Stimulated activated CD8-positive, alpha-beta memory T cell treated with anti-CD3 and anti-CD28 coated beads, Interleukin-7, amount 100 ng/mL, for 1 hour (primary cell): ENCODE measurements at places on chromosomes 4 and X.

- DNase-seq, result no peak
These were observed 6.2 kb upstream of the AFAP1 start for GRCh38 chr4:7945709-7946380.

GRCh38 chrX:17375637-17376430 lies 834 bp downstream of the NHS start:
- DNase-seq, result no peak

DNA sequence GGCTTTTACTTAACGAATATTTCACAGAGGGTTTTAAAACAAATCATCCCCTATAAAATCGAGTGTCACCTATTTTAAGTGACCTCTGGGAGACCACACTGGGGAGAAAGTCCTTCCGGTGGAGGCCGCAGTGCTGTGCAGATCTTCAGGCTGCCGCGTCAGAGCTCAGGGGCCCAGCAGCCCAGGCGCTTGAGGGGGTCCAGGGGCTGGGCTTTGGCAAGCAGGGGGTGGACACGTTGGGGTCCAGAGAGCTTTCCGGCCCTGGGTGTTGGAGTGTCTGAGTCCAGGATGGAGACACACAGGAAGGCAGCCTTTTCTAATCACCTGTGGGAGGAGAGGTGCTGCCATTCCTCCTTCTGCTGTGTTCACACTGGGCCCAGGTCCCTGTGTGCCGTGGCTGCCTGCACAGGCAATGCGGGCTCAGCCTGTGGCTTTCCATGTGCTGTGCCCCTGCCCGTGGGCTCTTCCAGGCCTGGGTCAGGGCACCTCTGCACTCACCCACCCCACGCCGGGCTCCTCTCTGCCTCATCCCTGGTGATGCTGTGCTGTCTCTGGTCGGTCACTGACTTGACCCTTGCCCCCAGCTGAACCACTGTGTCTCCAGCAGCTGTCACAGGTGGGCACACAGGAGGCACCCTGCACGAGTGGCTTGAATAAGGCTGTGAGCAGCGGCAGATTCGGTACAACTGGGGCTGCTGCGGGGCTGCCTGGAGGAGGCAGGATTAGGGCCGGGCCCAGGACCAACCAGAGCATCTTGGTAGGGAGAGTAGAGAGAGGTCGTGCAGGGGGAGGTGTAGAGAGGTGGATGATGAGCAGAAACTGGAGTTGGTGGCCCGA lies 10.0 kb downstream of the HTRA3 start:
- DNase-seq, result no peak

GRCh38 chrX:15435836-15436619 lies 51.8 kb upstream of the VEGFD start:
- DNase-seq, result no peak

GRCh38 chr4:121472937-121473721 lies 92.3 kb upstream of the QRFPR start:
- DNase-seq, result no peak

DNA sequence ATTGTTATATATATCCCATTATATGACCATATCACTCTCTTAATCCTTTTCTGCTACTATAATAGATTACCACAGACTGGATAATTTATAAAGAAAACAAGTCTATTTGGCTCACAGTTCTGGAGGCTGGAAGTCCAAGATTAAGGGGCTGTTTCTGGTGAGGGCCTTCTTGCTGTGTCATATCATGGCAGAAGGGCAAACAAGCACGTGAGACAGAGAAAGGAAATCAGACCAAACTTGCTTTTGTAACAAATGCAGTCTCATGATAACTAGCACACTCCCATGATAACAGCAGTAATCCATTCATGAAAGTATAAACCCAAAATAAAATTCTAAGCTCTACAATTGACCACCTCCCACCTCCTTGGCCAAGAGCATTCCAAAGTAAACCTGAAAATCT lies 16.3 kb upstream of the TAB3 start:
- no peak for DNase-seq

GRCh38 chr4:113232194-113232593 lies 182.7 kb downstream of the ANK2 start:
- no peak for DNase-seq

DNA sequence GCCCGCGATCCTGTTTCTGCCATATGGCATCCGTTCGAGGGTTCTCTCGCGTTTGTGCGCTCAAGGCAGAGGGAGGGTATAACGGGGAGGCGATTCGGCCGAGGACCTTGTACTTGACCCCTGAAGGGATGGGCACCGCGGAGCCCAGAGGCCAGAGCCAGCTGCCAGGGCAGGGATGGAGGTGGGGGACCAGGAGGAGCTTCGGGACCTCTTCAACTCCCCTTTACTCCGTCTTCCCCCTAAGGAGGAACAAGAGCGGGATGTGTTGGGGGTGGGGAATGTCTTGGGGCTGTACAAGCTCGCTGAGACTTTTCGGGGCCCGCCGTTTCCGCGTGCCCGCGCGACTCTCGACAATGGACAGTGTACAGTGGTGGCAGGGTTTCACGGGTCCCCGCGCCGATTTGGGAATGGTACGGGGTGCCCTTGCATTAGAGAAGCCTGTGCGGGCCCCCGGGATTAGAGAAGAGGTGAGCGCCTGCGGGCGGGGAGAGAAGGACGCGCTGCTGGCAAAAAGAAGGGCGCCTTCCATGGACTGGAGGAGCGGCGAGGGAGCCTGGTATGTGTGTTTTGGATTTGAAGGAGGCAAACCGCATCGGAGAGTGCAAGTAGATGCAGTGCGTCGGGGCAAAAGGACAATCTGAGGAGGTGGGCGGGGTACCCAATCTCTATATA lies 760 bp downstream of the UGT8 start:
- no peak for DNase-seq

DNA sequence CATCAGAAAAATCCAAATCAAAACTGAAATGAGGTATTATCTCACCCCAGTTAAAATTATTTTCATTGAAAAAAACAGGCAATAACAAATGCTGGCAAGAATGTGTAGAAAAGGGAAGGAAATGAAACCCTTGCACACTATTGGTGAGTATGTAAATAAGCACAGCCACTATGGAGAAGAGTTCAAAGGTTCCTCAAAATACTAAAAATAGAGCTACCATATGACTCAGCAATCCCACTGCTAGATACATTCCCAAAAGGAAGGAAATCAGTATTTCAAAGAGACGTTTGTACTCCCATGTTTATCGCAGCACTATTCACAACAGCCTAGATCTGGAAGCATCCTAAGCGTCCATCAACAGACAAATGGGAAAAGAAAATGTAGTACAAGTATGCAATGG lies 932.4 kb downstream of the PCDH18 start:
- DNase-seq, result no peak

DNA sequence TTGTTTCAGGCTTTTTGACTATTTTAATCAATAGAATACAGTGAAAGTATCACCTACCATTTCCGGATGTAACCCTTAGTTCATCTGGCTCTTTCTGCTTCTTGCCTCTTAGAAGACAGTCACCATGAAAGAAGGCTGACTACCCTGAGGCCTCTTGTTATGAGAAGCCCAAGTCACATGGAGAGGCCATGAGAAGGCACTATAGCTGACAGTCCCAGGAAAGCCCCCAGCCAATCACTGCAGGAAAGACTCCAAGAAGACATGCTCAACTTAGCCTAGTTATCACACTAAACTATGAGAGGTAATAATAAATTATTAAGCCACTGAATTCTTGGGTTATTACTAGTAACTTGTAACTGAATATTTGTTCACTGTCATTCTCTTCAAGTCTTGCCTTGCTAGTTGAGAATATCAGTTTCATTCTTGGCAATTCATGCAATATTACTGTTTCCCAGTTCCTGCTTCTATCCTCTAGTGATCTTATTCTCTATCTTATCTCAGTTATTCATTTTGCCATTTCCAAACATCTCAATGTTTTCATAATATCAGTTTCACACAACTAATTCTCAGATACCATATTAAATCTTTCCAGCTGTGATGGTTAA lies 57.1 kb upstream of the GUCY1A1 start:
- no peak for DNase-seq

- DNase-seq, result no peak
These were observed 69.1 kb upstream of the UCP1 start for GRCh38 chr4:140637836-140638235.

GRCh38 chr4:136922066-136922465 lies 610.2 kb downstream of the PCDH18 start:
- DNase-seq, result no peak

GRCh38 chrX:72041871-72042851 lies 89.6 kb downstream of the RTL5 start:
- no peak for DNase-seq

DNA sequence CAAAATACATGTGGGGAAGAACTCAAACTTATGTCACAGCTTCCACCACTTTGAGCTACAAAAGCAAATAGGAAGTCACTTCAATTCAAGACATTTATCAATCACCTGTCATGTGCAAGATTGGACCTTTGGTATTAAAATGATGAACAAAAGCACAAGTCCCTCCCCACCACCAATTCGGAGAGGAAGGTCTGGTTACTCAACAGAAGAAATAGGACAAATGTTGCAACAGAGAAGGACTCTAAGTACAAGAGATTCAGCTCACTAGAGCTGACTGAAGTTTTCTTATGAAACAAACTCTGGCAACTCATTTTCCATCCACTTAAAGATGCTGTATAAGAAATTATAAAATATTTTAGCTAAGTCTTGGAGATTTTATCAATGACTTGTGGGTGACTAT lies 16.0 kb upstream of the MMRN1 start:
- no peak for DNase-seq

DNA sequence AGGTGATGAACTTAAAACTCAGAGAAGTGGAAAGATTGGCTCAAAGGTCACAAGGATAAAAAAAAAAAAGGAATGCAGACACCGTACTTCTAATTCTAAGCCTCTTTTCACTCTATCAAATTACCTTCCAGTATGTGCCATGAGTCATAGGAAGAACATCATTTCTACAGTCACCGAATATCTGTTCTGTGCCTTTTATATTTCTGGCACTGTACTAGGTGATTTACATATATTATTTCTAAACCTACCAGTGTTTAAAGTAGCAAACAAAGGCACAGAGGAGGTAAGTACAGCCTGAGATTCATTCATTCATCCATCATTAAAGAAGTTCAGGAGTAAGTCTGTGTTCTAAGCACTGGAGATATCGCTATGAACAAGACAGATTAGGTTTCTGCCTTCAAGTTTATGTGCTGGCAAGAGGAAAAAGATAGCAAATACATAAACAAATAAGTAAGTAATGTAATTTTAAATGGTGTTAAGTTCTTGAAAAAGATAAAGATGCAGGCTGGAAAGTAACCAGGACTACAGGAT lies 65.3 kb downstream of the PALLD start:
- DNase-seq, result no peak

- no peak for DNase-seq
These were observed 115.7 kb upstream of the LSM6 start for GRCh38 chr4:146059865-146060264.

DNA sequence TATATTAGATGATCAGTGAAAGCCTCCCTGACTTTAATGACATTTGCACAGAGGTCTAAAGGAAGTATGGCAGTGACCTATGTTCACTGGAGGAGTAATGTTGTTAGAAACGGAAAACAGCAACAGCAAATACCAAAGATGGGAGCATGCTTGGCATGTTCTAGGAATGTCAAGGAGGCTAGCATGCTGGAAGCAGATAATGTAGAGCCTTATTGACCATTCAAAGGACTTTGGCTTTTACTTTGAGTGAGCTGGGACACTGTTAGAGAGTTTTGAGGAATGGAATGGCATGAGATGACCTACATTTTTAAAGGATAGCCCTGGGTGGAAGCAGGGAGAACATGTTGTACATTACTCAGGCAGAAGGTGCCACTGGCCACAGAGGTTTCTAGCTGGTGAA lies 6.0 kb downstream of the RPA4 start:
- DNase-seq, result no peak

DNA sequence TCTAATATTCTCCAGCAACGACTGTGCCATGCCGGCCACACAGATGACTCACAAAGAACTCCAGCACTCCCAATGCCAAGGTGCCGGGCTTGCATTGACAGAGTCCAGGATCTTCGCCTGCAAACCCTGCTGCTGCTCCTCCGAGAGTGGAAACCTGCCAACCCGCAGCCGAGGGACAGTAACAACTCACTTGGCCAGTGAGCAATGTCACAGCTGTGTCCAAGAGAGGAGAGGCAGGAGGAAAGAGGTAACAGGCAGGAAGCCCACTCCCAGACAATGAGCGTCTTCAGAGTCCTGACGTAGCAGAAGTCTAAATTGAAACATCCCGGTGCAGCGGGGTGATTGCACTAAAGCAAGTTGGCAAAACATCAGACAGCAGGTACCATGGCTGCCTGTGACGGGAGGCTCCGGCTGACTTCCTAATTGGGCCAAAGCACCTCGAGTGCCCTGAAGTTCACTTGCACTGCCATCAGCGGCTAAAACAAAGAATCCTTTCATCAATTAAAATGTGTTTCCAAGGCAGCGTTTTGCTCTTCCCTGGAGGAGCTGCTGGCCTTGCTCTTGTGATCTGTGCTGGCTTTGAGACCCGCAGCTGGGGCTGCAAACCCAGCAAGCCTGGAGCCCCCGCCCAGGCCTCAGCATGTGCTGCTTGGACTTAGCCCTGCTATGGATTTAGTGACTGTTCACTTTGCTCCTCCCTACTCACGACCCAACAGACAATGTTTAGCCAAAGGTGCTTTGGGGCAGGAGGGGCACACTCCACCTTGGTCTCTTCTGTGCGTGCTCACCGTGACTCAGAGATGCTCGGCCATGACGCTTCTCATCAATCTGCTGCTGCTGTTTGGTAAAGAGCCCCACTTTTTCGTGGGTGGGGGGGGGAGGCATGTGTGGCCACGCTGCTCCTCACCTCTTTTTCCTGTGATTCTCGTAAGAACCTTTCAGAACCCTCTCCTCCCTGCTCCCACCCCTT lies 36.5 kb downstream of the DCTD start:
- DNase-seq, result no peak

DNA sequence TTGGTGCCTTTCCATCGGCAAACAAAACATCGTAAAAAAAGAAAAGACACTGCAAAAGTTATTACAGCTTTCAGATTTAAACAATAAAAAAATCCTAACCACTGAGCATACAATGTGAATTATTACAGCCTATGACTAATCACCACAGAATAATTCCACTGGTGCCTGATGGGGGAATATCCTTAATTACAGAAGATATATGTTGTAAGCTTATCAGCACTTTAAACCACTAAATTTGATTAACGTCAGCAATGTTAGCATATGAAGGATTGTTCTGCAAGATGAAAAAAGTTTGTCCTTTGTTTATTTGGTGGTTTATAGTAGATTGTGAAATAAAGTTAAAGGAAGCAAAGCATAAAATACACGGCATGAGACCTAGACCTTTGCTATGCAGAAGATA lies 210.2 kb upstream of the ADAMTS3 start:
- no peak for DNase-seq

- no peak for DNase-seq
These were observed 374.7 kb upstream of the FGF13 start for GRCh38 chrX:139086246-139086645.

DNA sequence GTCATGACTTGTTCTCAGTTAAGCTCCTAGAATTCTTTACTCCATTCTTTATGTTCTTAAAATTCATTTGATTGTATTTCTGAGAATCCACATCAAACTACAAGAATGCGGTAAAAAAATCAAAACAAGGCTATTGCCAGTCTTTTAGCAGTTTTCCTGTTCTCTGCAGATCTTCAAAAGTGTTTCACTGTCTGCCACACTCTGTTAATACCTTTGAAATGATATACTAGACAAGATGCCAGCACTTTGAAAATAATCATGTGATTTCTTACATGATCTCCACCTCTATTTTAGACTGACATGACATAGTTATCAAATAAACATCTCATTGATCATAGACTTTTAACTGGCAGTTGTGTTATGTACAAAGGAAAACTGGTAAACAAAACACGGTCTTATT lies 30.1 kb upstream of the GPRIN3 start:
- DNase-seq, result no peak
